NCI-H524 treated with DMSO at 0.1 percent for 48 hours (cell line): ENCODE measurements at places on chromosomes 2 and 18.

- no peak for DNase-seq
Measured at GRCh38 chr18:7683753-7684152, 116.6 kb downstream of the PTPRM start.

GRCh38 chr2:56522605-56523089, 338.9 kb downstream of the CCDC85A start:
- DNase-seq: peak; percentile 62

DNA sequence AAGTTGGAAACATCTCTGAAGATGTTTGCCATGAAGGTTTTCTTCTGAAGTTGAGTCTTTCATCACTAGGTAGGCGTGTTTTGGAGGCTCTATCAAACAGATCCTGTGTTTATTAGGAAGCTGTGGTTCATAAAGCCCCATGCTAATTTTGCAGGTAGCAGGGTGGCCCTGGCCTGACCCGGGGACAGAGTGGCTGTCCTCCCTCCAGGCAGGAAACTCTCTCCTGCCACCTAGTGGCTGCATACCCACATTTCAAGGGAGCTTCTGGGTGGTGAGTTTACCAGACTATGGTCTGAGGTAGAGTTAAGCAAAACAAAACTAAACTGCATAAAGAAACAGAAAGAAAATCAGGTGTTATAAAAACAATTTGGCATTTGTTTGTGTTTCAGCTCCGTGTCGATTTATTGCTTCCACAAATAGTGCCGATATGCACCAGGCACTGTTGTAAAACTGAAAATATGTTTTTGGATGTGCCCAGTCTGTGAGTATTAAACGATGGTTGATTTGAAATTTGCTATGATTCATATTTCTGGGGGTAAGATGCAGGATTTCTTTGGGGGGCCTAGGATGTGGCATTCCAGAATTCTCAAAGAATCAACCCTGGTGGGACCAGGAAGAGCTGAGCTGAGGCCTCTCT, 26.0 kb upstream of the IL37 start:
- DNase-seq: no peak

DNA sequence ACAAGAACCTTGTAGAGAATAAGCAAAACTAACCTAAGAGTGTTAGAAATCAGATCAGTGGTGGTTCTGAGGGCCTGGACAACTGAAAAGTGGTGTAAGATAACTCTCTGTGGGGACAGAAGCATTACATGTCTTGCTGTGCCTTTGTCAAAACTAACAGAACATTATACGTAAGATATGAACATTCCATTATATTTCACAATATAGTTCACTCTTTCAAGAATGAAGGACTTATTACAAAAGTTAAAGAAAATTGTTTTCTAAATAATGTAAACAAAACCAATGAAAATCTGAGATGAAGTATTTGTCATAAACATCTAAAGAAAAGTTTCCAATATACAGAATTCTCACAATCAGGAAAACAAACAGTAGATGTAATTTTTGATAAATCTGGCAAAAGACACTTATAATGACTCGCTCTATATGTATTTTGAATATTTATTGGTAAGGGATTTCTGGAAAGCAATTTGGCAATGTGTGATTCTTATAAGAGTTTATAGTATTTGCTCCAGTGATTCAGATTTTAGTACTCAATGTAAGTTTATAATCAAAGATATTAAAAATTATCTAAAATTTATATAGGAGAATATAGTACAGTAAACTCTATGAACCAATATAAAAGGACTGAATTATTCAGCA, 258.4 kb downstream of the CD226 start:
- DNase-seq: no peak

DNA sequence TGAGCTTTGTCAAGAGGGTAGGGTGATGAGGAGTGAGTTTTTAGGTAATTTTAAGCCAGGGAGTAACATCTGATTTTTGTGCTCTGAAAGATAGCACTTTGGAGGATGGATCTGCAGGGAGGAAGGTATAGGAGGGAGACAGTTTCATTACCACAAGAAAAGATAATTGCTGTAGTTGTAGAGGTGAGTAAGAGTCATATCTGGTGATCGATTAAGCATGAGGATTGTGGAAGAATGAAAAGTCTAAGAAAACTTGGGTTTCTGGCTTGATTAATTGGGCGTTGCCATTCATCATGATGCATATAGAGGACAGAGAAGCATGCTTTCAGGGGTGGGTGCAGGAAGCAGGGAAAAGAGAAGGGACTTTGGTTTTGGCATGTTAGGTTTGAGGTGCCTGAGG, 18.5 kb downstream of the KCMF1 start:
- DNase-seq: no peak

- no peak for DNase-seq
Measured at GRCh38 chr18:13436576-13436975, 218.0 kb downstream of the LDLRAD4 start.

DNA sequence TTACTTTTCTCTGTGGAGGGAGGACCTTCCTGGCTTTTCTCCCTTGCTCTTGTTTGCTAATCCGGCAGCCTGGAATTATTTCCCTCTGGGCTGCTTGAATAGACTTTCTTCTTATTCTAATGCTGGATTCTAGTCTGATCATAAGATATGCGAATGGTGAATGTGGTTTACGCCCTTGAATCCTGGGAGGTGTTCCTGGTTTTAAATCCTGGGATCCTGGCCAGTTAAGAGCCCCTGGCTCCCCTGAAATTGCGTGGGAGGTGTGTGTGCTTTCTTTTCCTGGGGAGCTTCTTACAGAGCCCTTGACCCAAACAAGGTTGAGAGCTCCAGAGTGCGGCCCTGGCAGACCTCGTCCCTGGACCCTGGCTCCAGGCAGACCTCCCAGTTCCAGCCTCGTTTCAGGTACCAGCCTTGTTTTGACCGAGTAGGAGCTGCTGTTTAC, 2.8 kb downstream of the SH3BP4 start:
- no peak for DNase-seq

GRCh38 chr2:123245156-123245555, 779.9 kb upstream of the CNTNAP5 start:
- peak; percentile 3 for DNase-seq

DNA sequence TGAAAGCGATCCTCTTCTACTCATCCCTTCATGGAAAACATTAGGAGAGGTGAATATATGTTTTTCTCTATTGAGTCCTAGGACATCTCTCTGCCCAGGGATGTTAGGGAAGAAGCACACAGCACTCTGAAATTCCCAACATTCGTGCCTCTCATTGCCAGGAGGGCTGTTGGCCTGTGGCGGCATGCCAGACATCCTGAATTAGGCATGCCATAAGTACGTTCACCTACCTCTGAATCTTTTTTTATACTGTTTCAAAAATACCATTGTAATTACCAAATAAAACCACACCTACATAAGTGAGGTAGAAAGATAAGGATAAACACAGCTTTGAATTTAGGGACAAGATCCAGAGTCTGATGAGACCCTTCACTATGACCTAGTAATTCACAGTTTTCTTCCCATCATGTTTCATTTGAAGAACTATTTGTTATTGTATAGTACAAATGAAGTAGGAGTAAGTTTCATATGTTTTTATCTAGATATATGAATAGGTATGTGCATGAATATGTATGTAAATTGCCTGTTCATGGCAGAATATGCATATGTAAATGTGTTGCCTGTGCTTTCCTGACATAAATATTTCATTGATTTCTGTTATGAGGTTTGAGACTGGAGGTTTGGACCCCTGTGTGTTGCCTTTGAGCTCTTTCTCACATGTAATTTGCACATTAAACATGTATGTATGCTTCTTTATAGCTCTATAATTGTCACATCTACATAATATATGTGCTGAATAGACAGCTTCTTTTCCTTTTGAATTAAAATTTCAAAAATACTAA, 66.6 kb upstream of the STAM2 start:
- DNase-seq: no peak

DNA sequence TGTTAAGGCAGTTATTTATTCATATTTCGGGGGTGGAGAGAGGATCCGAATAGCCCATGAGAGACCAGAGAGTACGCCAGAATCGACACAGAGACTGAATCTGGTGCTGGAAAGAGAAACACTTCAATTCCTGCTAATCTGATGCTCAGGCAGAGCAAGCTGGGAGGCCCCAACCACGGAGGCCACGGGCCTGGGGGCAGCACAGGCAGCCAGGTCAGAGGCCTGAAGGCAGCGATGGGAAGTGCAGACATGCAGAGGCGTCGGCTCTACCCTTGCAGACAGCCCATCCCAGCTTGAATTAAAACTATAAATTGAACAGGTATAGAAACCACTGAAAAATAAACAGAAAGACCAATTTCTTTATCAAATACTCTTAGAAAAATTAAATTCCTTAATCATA, 50.6 kb downstream of the PXDN start:
- DNase-seq: no peak

DNA sequence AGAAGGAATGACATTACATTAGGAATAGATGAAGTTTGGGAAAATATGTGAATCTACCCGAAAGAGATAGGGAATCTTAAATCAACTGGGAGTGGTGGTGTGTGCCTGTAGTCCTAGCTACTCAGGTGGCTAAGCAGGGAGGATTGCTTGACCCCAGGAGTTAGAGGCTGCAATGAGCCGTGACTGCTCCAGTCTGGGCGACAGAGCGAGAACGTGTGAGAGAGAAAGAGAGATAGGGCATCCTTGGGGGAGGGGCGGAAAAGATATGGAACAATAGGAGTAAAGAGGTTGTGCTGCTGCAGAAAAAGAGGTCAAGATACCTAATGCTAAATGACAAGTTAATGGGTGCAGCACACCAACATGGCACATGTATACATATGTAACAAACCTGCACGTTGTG, 47.1 kb upstream of the ADAM23 start:
- no peak for DNase-seq

DNA sequence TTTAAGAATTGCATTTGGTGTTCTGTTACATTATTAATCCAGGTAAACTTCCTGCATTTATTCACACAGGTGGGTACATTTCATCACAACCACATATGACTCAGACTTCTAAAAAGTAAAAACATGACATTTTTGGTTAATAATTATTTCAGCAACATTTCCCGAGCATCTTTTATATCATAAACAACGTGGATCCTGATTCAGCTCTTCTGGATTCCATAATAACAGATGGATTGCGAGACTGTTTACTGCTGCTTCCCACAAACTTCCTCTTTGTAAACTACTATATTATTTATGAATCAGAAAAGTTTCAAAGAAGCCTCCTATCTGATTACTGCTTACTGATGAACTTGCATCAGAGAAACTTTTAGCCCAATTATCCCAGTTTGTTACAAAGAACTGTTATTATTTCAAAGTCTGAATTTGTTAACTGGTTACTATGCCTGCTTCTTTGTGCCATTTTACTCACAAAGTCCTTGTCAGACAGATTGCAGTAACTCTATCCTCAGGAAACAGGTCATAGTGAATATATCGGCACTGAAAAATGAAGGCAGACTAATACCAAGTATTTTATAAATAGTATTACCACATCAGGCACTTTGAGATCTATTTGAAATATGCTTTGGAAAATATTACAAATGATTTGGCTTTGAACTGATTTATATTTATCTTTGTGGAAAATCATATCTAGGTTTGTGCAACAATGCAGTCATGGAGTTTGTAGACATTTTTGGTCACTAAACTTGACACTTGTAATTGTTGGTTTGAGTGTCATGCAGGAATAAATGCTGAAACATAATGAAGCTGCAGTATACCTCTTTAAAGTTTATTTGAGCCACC, 511.6 kb downstream of the PLCL1 start:
- DNase-seq: no peak

GRCh38 chr2:214503568-214503967, 92.7 kb downstream of the VWC2L start:
- no peak for DNase-seq

DNA sequence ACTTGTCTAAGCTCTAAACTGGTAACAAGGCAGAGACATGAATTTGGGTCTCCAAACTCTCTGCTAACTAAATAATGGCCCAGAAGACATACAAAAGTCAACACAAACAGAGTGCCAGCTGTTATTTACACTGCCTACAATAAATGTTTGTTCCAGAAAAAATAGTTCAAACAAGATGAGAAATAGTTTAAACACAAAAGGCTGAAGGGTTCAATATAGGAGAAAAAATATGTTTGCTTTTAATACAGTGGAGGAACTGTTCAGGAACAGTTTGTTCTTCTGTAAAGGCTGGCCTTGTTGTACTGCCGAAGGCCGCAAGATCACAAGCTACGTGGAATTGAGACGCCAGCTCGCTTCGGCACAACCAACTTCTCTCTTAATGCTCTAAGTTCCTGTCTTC, 74.6 kb downstream of the AFF3 start:
- DNase-seq: no peak

- no peak for DNase-seq
Measured at GRCh38 chr2:176122683-176123410, at the start of gene HOXD9. HOXD9 (plus strand) TSS chr2:176122719; CDS start chr2:176122769, 50 bp downstream.

DNA sequence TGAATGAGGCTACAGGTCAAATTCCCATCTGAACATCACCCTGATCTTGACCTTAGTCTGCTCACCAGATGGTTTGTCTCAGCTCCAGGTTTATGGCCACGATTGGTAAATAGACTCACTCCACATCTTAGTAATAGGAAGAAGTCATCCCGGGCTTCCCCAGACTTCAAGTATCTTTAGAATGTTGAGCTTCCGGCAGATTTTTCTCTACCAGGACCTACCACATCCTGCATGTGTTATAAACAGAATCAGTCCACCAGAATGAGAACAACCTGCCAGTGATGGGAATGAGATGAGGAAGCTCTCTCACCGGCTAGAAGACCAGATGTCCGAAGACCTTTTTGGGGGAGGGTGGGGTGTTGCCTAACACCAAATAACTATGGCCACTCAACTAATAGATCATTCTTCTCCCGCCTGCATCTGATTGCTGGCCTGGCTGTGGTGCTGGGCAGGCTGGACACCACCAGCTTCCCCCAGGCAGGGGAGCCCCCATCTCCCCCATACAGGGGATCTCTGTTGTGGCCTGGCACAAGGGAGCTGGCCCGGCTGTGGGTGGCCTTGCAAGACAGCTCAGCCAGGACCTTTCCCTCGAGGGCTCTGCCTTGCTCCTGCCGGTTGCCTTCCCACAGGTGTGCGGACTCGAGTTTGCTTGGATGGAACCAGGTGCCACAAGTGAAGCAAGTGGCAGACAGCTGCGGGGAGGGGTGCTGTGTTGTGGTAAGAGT, 88.5 kb downstream of the SH3RF3 start:
- no peak for DNase-seq

DNA sequence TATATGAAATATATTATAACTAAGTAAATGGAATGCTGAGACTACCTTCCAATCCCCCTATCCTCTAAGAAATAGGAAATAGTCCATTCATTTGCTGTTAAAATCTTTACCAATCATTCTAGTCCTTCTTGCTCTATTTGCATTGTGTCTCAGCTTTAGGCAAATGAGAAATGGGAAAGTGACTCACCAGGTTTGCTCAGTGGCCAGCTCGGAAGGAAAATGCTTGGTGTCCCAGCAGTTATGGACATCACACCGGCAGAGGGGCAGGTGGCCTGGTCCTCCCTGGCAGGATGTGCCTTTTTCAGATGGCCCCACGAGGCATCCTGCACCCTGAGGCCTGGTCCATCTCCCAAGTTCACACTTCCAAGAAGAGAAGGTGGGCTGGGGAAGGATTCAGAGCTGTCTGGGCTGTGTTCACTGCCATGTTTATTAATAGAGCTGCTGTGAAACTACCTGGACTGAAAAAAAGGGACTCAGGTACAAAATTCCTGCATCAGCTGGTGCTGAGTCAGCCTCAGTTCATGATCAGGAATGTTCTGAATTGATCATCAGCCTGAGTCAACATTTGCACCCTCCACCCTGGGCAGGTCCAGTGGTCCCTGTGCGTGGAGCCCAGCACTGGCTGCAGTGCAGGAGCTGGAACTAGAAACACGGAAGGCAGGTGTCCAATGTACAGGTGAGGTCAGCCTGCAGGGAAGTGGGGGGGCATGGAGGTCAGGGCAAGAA, 60.1 kb upstream of the ARL4C start:
- no peak for DNase-seq
